Stimulated activated CD8-positive, alpha-beta memory T cell treated with anti-CD3 and anti-CD28 coated beads, Interleukin-15, amount 100 ng/mL, for 4 hours (primary cell): ENCODE measurements at places on chromosomes 4 and X.

DNA sequence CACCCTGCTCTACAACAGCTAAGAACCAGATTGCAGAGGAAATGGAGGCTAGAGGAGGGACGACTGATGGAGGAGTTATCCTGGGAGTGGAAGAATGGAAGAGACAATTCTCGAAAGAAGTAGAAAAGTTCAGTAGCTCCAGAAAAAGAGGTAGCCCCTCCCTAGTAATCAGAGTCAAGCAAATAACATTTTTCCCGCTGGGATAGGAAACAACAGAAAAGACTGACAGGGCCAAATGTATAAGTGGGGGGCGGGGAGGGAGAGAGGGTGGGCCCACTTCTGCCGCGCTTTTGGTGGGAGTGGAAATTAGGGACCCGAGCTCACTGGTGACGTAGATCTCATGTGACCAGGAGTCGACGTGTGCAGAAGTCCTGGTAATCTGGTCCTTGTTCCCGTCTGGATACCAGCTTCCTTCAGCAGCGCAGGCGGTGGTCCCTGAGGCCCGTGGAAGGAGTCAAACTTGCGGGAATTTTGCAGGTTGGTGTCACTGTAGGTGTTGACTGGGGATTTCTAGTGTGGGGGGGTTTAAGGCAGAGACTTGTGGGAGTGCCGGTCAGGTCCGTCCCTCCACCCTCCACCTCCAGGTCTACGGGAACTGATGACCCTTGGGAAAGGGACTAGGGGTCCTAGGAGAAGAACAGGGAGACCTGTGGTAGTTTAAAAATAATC is at the start of gene TCEAL9:
Gene TCEAL9, plus strand, starts transcription at position 377 of the 669 bp plus-strand sequence. CDS start 1,179 bp downstream, outside the sequence.
- no peak for DNase-seq

GRCh38 chr4:133668061-133668851 is 519.2 kb downstream of the PCDH10 start:
- no peak for DNase-seq

- DNase-seq, result no peak
Measured at GRCh38 chr4:119113033-119113655, 22.5 kb upstream of the MYOZ2 start.

GRCh38 chr4:81912376-81913030 is 440.8 kb upstream of the RASGEF1B start:
- no peak for DNase-seq

- no peak for DNase-seq
Measured at GRCh38 chr4:55615008-55615407, 21.1 kb downstream of the NMU start.

DNA sequence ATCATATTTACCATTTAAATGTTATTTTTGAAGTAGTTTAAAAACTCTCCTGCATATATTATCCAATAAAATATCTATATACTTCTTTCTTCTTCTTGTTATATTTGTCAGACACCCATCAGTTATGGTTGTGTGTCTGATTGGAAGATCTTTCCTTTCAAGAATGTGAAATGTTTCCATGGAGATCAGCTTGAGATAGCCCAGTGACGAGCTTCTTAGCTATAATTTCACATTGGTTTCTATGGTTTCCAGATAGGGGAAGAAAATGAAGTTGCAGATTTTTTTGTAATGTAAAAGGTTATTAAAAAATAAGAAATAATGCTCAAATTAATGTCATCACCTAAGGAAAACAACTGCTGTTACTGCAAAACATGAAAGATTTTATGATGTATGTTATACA is 189.0 kb downstream of the COX7B2 start:
- no peak for DNase-seq

DNA sequence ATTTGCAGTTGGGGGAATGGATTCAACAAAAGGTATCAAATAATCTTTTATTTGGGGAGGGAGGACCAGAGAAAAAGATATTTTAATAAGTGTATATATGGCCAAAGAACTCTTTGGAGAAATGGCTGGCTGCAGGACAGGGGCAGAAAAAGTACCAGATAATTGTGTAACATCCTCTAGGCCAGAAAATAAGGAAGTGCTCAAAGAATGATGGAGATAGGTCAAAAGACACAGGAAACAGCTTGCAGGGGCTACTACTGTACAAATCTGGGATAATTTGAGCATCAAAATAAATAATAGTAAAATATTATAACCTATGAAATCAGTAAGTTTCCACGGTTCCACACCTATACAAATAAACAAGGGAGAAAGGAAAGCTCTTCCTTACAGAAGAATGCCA is 34.8 kb downstream of the KLHL5 start:
- no peak for DNase-seq

- DNase-seq, result no peak
Measured at GRCh38 chr4:101787701-101788316, 2.7 kb upstream of the BANK1 start.

- no peak for DNase-seq
Measured at GRCh38 chr4:94038195-94038594, 169.5 kb upstream of the SMARCAD1 start.

- DNase-seq, result peak; percentile 9
Measured at GRCh38 chr4:185587427-185588161, 52.3 kb upstream of the PDLIM3 start.

- no peak for DNase-seq
Measured at GRCh38 chr4:31088600-31089230, 368.5 kb downstream of the PCDH7 start.

- no peak for DNase-seq
Measured at GRCh38 chr4:85861064-85861765, 386.3 kb downstream of the ARHGAP24 start.

DNA sequence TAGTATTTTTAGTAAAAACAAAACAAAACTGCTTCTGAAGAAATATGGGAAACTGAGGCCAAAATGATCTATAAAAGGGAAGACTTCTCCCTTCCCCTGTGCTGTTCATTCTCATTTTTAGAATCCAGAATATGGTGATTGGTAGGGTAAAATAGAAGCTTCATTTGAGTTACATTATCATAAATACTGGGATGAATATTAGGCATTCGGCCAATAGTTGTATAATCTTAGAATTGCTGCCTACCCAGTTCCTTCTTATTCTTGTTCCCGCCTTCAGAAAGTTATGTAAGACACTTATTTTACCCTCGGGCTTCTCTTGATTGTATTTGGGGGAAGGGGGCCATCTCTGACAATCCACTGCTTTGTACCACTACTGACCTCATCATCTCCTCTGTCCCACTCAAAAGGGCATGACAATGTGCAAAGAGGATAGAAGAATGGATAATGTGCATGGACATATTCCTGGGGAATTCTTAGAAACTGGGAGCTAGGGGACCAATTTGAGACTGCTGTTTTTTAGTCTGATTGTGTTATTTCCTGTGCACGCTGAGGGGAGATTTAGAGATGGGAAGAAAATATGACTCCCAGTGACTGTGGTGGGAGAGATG is 588 bp downstream of the ART3 start:
- no peak for DNase-seq

- DNase-seq, result no peak
Measured at GRCh38 chrX:49064303-49064702, 5.5 kb downstream of the CCDC120 start.

DNA sequence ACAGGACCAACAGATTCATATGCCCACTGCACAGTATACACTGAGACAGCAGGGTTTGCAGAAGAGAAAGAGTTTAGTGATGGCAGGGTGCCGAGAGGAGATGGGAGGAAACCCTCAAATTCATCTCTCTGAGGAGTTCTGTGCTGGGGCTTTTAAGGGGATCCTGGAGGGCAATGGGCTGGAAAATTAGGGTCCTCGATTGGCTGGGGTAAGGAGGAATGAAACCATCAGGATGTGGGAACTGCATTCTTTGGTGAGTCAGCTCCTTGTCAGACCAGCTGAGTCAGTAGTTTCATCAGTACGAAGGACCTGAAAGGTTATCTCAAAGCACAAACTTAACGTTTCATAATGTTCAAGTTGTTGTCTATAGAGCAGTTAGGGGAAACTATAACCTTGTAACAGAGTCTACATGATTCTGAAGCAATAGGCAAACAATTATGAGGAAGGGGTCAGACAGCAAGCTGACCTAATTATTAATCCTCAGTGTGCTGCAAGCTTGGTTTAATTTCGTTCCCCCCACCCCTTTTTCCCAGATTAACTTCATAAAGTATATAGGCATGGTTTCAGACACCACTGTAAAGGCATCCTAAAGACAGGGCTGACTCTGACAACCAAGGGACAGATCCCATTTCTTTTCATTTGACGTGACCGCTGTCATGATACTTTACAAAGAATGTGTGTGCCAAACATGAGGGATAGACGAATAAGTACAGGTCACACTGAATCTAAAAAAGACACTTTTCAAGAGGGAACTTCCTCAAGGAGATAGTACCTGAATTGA is 1.5 kb upstream of the MSMO1 start:
- no peak for DNase-seq

DNA sequence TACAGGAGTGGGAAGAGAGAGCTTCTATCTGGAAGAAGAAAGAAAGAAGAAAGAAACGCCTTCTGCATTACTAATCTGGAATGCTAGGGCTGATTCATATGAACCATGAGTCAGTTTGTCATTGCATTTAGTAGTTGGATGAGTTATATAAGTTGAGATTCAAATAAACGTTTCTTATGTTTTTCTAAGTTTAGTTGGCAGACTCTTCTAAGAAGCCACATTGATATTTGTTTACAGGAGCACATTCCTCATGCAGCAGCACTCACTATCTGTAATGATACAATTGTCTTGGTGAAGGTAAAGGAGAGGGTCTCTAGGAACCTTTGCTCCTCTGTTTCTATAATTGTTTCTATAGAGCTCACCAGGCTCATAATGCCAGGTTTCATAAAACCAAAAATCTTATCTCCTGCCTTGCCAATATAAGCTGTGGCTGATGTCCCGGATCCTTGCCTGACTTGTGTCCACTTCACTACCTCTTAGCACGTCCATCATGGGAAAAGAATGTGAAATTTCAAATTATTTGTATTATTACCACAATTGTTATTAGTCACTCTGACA is 39.5 kb downstream of the HOPX start:
- no peak for DNase-seq

- DNase-seq, result no peak
Measured at GRCh38 chr4:38325629-38325913, 338.4 kb upstream of the KLF3 start.

- DNase-seq, result no peak
Measured at GRCh38 chrX:17390419-17390850, 15.4 kb downstream of the NHS start.

DNA sequence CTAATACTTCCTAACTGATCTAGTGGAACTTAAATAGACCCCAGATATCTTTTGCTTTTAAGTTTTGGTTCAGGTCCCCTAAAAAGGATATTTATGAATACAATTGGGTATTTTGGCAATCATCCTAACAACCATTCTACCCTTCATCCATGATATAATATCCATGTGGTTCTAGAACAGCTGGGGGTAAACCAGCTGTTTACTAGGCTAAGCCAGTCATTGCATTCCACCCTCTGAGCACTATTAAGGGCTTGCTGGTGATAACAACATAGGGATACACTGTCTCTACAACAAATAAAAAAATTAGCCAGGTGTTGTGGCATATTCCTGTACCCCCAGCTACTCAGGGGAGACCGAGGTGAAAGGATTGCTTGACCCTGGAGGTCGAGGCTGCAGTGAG is 54.8 kb upstream of the MAPK10 start:
- DNase-seq, result no peak

DNA sequence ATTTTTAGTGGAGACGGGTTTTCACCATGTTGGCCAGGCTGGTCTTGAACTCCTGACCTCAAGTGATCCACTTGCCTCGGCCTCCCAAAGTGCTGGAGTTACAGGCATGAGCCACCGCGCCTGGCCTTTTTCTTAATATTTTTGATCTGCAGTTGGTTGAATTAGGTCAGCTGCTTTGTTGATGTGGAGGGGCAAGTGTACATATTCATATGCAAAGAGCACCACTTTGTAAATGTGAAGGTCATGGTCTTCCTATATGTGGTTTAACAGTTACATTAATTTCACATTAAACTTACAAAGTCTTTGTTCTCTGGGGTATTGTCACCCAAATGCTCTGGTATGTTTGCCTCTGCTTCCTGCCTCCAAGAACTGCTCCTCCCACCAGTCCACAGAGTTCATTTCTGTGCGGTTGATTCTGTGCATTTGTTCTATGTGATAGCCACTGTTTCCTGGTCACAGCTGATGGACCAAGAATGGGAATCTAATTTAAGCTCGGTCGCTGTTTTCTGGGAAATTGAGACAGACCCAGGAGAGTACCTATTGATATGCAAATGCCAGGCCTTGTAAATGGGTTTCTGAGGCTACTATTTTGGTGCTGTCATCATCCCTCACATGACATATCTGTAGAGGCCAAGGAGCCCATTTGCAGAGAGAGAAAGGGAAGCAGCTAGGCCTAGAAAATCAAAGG is 26.9 kb upstream of the HPSE start:
- no peak for DNase-seq

GRCh38 chrX:115387327-115387726 is 97.8 kb downstream of the LUZP4 start:
- no peak for DNase-seq

GRCh38 chr4:185201977-185202962 is 1.5 kb downstream of the CFAP97 start:
- DNase-seq, result no peak

DNA sequence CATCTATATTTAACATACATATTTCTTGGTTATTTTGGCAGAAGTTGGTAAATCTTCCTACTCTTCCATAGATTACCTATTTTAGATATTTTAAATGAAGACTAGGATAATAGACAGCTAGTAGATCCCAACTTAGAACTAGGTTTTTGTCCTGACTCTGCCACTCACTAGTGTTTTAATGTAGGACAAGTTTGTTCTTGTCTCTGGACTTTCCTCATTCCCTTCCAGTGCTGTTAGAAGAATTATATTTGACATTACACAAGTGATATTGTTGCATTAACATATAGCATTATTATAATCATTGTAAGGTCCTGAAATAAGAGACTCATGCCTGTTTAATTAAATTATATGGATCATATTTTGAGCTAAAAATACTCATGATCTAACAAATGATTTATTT is 24.1 kb upstream of the ALB start:
- no peak for DNase-seq

DNA sequence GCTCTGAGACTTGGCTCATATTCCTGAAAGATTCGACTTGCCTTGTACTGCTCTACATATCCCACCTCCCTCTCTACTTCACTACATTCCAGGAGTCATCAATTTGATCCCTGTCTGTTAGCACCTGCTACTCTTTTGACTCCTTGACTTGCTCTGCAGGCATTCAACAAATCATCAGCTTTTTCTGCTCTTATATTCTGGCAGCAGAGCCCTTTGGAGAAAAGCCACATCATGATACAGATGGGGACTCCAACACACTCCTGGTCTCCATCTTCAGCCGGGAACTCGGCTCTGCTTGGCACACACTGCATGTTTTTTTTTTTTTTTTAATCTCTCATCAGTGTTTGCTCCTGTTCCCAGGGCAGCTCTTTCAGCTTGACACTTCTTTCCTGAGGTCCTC is 293.2 kb upstream of the LCORL start:
- no peak for DNase-seq

- no peak for DNase-seq
Measured at GRCh38 chr4:129581305-129581704, 485.4 kb downstream of the C4orf33 start.
